ENCODE measurements at places on chromosomes 5 and 9.

DNA sequence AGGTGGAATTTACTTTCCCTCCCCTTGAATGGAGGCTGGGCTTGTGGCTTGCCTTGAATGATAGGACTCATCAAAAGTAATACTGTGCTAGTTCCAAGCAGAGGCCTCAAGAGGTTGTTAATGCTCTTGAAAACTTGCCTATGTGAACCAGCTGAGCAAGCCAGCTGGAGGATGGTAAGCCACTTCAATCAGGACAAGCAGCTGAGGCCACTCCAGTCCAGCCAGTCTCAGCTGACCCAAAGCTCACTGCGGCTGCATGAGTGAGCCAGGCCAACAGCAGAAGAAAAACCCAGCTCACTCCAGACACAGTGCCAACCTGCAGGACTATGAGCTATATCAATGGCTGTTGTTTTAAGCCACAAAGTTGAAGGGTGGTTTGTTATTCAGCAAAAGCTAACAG is 182.8 kb downstream of the MCTP1 start:
- no peak for DNase-seq

DNA sequence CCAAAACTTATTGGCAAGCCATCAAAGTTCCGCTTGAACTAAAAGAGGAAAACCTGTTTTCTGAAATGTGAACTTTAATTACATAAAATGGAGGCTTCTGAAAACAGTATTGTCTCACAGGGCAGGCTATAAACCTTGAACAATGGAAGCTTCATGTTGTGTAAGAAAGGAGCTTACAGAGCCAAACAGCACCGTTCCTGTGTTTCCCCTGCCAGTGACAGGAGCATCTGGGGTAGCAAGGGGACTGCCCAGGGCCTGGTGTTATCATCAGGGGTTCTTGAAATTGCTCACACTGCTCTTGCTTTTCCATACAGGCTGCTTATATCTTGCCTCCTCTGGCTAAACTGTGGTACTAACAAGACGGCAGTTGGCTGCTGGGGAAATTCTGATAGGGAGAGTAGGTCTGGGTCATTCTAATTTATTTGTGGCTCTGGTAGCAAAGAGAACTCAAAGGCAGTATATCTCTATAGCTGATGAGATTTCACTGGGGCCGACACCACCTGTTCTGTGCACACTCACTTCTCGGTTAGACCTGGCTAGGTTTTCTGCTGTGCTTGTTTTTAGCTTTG is 40.4 kb downstream of the BASP1 start:
- DNase-seq = no peak

DNA sequence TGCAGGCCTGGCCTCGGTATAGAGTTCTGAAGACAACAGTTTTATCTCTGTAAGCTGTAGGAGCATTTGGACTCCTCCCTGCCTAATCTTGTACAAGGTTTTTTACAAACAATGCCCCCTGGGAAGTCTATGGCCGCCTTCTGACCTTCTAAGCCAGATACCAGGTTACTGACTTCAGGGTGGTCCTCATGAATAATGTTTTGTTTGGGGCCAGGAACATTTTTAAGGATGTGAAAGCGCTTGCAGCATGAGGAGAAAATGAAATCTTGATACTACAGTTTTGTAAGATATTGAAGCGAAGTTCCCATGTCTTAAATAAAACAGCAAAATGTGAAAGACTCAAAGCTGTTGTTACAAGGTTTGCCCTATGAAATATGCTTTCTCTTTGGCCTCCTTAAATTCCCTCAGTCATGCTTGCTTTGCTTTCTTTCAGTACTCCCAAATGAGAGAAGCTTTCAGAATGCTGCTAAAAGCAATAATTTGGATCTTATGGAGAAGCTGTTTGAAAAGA is 5.2 kb downstream of the ANKDD1B start:
- DNase-seq = no peak

DNA sequence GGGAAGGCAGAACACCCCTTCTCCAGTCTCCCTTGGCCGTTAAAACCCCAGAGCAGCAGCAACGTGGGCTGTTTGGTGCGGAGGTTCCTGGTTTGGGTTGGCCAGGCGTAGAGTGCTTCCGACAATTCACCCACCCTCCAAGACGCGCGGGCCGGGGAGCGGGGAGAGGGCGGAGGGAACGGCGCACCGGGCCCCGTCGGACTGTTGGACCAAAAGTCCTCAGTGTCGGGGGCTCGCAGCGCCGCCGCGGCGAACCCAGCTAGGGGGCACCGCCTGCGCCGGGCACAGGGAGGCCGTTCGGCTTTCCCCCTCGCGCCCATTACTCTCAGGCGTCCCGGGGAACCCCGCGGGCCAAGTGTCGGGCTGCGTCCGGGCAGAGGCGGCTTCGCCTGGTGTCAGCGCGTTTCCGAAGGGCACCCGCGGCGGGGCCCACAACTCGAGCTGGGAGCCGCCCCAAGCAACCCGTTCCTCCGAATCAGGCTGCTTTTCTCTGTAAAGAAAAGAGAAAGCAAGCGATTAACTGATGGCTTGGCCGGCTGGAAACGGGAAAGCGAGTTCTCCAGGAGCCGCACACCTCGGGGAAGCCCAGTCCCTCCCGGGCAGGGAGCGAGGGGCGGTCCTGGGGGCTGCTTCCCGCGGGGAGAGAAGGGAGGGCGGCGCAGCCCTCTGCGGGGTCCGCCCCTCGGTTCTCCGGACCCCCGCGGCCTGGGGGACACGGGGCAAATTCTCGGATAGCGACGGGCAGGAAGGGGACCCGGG is 145.5 kb downstream of the ERCC6L2 start:
- no peak for DNase-seq

DNA sequence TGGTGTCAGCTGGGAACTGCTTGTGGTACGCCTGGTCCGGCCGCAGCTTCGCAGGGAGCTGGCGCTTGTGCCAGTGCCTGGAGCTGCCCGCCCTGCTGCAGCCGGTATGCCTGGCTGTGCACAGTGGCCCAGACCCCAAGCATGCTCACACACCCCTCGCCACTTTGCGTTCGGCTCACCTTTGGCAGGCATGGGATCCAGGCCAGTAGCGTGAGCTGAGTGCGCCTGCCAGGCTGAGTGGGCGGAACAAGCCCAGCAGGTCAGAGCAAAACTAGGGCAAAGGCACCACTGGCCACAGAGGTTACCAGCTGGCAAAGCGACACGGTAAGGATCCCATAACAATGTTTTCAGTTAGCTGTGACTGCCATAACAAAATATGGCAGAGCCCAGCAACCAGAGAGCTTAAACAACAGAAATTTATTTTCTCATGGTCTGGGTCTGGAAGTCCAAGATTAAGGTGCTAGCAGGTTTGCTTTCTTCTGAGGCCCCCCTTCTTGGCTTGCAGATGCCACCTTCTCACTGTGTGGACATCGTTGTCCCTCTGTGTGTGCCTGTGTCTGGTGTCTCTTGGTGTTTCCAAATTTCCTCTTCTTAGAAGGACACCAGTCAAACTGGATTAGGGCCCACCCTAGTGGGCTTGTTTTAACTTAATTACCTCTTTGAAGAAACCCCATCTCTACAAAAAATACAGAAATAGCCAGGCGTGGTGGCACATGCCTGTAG is 61.6 kb downstream of the PSAT1 start:
- no peak for DNase-seq

GRCh38 chr9:101376111-101376848 is 8.5 kb downstream of the BAAT start:
- no peak for DNase-seq

- no peak for DNase-seq
Observed at GRCh38 chr5:33170411-33170810, 270.4 kb upstream of the TARS1 start.

All from NCI-H2081 treated with DMSO at 0.1 percent for 48 hours (cell line).